ENCODE measurements at places on chromosomes 3 and 15. TPM values are rescaled to one million over a fixed set of nuclear protein-coding genes. Genes with fewer than 3 reads are reported as not detected.

MEX3B gene
- total RNA-seq: 11.6 TPM

PPP1R14D gene
- total RNA-seq: not detected

NRG4 gene
- total RNA-seq: 0.05 TPM

DNA sequence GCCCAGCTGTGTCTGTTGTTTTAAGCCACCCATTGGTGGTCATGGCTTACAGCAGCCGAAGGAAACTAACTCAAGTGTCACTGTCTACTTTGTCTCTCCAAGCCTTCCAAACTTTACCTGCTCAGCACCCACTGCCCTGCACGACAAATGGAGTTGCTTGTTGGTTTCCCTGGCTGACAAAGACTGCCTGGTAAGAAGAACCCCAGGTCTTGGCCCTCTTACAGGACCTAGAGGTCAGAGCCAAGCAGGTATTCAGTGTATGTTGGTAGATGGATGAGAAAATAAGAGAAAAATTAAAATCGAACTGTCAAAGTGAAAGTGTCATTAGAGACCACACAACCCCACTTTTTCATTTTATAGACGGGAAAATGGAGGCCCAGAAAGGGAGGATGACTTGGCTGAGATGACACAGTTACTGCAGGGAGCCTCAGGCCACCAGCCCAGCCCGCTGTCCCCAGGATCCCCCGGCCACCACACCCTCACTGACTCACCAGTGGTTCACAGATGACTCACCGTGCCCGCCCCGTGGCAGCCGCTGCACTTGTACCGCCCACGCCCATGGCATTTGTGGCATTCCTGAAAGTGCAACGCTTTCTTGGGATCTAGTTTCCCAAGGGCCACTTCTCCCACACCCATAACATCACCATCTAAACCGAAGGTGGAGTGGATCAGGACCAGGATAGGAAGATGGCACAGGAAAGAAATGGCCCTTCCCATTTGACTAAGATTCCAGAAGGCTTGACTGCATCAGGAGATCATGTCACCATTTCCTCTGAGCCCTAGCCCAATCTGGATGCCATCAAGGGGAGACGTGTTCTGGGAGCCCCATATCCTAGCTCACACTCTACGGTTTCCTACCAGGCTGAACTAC lies 15.2 kb downstream of the SSUH2 start:
- peak; percentile 77 for DNase-seq

GRCh38 chr15:38042707-38043445 lies 108.4 kb downstream of the TMCO5A start:
- DNase-seq: no peak

DNA sequence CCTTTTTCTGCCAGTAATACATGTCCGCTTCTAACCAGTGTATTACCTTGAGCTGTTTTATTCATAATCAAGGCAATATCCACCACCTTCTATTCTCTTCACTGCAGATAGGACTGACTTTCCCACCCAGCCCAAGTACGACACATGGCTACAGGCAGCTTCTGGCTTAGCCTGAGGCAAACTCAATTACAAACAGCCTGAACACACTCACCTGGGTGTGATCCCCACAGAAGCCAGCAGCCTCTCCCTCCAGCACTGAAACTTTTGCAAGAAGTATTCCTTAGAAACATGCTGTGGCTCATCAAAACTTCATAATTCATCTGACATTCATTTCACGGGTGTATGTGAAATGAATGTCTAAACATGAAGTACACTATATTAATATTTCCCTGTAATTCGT lies 13.5 kb upstream of the KCNMB3 start:
- no peak for DNase-seq

DNA sequence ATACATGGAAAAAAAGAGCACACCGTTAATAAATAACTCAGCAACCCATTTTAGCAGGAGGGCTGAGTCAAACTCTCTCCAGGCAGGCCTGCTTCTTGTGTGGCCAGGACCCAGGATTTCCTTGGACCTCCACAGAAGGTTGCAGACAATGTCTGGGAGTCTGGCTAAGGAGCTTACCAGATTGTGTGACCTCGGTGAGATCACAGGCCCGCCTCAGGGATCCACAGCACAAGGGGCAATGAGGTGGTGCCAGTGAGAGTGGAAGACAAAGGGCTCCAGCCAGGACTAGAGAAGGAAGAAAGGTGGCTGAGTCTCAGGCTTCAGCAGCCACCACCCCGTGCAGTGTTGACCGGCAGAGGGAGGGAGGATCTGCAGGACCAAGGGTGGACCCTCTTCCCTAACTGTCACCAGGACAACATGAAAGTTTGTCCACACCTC lies 32.2 kb upstream of the SEC22A start:
- no peak for DNase-seq

DNA sequence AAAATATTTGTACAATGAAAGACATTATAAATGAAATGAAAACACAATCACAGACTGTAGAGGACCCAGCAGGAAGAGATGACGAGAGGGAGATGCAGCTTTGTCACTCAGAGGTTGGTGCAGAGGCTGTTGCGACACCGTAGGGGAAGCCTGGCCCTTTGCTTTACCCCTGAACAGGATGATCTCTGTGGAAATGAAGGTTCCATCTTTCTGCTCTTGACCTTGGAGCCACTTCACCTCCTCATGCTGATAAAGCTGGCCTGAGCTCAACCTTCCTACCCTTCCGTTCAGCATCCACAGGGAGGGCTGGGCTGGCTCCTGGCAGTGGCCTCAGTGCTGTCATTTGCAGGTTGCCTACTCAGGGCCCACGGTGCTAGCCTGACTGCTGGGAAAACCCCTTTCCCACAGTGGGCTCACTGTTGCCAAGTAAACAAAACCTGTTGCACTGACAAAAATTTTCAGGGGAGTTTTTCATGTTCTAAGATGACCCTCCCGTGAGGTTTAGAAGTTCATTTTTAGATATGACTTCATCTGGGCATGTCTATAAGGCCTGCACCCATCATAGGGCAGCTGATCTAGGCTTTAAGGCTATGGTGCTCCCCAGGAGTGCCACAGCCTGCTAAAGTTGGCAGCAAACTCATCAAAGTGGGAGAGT lies 3.0 kb upstream of the CD80 start:
- DNase-seq: peak; percentile 12

DNA sequence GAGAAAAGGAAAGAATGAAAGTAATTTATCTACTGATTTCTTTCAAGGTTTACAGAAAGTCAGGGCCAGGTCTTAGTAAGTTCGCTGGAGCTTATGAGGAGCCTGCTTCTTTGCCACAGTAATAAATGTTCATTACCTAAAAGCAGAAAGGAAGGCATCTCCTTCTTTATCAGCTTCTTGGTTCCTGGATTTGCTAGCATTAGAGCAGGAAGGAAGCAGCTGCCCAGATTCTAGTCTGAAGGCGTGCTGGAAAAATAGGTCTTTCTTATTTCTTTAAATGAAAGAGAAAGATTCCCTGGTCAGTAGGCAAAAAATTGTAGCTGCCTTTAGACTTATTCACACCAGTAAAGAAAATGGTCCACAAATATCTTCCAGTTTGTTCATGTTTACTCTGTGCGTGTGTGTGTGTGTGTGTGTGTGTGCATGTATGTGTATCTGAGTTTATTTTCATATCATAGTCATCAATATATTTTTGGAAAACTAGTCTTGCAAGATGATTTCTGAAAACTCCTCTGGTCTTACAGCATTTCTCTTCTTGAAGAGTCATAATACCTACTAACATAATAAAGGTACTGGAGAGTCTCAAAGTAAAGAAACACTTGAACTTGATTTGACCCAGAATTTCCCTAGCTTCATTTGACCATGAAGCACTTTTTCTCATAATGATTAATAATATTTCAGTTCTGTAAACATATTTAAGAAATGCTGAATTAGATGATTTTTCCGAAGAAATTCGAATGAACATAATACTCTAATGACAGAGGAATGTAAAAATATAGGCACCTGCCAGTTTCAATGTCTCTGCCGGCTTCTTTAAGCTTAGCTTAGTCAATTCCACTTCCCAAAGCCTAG lies 255.3 kb upstream of the ZPLD1 start:
- peak; percentile 65 for DNase-seq

DNA sequence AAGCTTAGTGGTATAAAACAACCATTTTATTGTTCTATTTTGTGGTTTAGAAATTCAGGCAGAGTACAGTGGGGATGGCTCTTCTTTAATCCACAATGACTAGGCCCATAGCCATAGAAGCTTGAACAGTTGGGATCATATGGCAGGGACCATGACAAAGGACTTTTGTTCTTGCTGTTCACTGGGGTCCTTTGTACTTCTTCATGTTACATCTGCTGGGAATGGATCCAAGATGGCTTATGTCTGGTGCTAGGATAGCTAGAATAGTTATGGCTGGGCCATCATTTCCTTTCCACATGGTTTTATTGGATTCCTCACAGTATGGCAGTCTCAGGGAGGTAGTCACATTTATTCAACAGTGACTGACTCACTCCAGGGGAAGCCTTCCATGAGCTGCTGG lies 427.9 kb upstream of the AGTR1 start:
- no peak for DNase-seq

All from dermis blood vessel endothelial cell (primary cell).